Stimulated activated CD4-positive, alpha-beta T cell treated with anti-CD3 and anti-CD28 coated beads, Interleukin-2, amount 100 ng/mL, for 48 hours (primary cell): ENCODE measurements at places on chromosomes 1 and 21.
A peak's percentile ranks its signal among the peaks of the same experiment; 100 is the strongest.

GRCh38 chr1:69752831-69753230, 185.1 kb downstream of the LRRC7 start:
- DNase-seq, result no peak

DNA sequence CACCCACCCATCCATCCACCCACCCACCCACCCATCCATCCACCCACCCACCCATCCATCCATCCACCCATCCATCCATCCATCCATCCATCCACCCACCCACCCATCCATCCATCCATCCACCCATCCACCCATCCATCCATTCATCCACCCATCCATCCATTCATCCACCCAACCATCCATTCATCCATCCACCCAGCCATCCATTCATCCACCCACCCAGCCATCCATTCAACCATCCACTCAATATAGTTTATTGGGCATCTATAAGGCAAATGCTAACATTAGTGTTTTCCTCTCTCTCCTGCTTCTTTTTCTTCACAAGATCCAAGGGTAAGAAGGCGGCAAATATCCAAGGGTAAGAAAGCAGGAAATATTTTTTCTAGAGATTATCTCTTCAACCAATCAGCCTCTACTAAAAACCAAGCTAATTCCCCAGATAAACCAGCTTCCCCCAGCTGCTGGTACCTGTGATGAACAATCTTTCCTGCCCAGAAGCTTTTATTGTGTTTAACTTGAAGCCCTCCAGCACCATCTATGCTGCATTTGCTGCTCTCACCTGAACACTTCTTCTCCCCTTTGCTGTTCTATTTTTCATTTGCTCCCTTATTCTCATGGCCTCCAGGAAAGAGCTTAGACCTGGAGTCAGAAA, 22.6 kb upstream of the ATP2B4 start:
- DNase-seq, result no peak

GRCh38 chr1:184649451-184649888, 105.2 kb downstream of the EDEM3 start:
- DNase-seq, result no peak

- DNase-seq, result no peak
Observed at GRCh38 chr1:4775506-4775905, 121.1 kb downstream of the AJAP1 start.

- no peak for DNase-seq
Observed at GRCh38 chr1:79322511-79323027, 316.0 kb upstream of the ADGRL4 start.

DNA sequence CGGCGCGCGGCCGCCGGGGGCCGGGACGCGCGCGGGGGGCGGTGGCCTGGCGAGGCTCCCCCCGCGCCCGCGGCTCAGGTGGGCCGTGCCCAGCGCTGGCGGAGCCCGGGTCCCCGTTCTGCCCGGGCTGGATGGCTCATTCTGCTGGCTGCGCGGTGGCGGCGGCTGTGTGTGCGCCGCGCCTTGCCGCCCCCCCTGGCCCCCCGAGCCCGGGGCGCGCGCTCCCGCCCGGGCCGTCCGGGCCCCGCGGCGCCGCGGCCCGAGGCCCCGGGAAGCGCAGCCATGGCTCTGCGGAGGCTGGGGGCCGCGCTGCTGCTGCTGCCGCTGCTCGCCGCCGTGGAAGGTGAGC, at the start of gene EPHB2:
Gene EPHB2 (plus strand): TSS at position 139 of the 349 bp plus-strand sequence. CDS start 144 bp downstream, at position 283.
- DNase-seq, result no peak

DNA sequence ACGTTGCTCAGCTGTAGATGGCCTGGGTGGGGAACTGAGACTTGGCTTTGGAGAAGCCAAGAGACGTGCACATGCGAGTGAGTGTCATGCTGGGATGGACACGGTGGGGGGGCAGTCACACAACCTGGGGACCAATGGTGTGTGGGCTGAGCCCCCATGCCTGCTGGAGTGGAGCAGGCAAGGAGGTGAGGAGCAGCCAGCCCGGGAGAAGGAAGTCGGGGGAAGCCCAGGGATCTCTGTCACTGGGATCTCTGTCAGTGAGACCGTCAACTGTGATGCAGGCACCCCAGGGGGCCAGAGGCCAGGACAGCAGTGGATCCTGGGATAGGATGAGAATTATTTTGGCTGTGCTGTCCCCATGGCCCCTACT, 11.0 kb upstream of the ZNF669 start:
- no peak for DNase-seq

DNA sequence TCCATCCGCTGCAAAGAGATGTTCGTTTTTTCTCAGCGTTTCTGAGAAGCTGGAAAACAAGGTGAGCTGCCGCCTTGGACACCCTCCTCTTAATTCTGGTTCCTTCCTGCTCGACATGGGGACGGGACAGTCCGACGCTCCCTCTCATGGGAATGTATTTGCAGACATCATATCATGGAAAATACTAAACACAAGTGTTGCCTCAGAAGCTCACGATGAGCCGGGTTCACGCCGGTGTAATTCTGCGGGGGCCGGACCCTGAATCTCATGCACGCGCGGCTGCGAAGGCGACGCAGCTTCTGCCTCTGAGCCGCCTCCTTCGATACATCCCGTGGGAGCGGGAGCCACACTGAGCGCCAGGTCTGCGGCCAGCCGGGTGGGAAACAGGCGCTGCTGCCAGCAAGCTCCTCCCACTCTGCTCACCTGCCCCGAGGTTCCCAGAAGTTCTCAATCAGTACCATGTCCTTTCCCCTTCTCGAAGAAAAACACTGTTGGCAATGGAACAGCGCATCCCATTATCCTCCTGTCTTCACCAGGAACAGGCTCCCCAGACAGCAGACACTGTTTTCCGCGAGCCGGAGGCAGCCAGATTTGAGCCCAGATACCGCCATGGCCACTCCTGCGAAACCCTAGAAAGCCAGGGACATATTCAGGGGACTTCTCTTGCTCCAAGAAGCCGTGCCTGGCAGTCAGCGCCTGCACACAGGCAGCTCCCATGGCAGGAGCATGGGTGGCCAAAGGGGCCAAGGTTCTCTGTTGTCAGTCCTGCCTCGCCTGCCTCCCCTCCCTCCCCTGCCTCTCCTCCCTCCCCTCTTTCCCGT, 98.0 kb downstream of the WDR4 start:
- no peak for DNase-seq

DNA sequence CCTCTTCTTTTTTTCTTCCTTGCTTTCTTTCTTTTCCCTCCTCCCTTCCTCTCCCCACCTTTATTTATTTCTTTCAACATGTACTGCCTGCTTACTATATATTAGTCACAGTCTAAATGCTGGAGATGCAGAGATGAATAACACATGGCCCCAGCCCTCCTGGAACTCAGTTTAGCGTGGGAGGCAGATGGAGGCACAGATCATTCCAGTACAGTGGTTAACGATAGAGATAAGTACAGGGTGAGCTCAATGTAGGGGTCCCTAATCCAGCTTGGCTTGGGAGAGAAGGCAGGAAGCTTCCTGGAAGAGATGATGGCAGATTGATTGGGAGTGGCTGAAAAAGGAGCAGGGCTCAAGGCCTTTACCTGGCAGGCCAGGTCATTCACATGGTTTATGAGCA, 55.6 kb upstream of the PPP2R5A start:
- DNase-seq, result no peak

GRCh38 chr1:221612047-221612777, 129.7 kb downstream of the DUSP10 start:
- DNase-seq, result no peak

DNA sequence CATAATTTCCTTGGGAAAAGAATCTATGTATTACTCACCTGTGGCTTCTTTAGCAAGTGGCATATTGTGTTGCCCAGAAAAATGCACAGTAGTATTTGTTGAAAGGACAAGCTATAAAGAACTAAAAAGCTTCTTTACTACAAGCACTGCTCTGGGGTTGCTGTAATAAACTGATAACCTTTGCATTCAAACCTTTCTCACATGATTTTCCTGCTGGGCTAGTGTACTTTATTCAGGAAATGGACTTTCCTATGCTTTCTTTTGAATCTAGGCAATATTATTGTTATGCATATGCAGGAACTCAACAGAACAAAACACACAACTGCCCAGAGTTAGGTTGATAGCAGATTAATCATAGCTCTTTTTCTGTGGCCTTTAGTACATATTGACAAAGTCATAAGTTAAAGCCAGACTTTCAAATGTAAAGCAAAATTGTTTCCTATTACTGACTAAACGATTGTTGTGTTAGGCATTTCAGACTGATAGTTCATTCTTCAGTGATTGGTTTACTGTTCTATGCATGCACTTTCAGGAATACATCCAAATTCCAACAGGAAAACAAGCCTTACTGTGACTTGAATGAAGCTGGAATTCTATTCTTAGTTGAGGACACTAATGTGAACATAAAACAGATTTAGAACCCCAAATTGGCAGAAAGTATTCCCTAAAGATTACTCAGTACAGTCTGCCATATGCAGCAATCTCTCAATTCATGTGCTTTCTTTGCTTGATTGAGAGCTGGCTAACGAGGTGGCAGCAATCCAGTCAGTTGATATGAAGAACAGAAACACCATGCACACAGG, 564.3 kb upstream of the NEGR1 start:
- DNase-seq, result no peak

DNA sequence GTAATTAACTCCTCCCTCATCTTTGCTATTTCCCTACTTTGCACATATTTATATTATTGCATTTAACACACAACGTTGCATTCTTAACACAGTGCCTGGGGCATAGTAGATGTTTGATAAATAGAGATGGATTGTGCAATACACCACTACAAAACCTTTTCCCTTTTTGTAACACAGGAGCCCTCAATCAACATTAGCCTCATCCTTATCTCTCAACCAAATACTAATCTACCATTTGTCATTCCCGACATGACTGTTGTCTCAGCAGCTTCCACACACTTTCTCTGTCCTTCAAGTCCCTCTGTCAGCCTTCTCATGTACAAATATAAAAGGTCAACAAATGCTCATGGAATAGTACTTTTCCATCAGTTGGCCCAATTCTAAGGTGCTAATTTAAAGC, 78.9 kb upstream of the KCNK2 start:
- DNase-seq, result no peak

DNA sequence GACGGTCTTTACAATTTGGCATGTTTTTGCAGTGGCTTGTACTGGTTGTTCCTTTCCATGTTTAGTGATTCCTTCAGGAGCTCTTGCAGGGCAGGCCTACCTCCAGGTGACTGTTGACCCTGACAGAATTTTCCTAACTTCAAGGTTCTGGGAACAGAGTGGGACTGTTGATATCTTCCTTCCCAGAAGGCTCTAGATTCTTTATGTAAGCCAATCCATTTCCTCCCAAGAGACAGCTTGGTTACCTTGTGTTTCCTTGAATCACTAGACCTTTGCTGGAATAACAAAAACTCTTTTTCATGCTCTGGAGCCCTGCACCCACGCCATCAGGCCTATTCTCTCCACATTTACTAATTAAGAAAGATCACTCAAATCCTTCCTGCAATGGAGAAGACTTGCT, 67.0 kb downstream of the C21orf91 start:
- no peak for DNase-seq

DNA sequence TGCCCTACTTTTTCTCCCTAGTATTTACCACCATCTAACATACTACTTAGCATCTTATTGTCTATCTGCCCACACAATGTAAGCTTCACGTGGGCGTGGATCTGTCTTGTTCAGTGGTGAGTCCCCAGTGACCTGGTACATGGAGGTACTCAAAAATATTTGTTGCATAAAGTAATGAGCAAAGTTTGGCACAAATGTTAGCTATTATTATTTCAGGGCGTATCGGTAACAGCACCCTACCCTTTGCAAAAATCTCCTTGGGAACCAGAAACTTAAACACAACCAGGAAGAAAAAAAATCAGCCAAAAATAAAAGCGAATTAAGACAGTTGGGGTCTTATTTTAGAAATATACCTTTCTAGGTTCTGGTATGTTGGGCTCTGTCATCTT, 454 bp upstream of the NENF start:
- no peak for DNase-seq

DNA sequence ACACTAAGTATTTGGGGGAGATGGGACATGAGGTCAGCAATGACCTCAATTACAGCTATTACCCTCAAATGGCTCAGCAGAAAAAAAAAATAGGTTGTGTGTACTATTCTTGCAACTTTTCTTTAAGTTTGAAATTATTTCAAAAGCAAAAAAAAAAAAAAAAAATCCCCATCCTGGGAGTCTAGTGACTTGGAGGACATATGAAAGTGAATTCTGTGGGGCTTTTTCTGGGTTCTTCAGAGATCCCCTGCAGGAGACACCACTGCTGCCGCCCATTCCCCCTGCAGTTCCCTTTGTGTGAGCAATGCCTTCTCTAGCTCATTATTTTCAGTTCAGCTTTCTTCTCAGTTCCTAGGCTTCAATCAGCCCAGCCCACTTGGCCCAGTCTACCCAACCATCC, 16.7 kb downstream of the HSD11B1 start:
- no peak for DNase-seq

DNA sequence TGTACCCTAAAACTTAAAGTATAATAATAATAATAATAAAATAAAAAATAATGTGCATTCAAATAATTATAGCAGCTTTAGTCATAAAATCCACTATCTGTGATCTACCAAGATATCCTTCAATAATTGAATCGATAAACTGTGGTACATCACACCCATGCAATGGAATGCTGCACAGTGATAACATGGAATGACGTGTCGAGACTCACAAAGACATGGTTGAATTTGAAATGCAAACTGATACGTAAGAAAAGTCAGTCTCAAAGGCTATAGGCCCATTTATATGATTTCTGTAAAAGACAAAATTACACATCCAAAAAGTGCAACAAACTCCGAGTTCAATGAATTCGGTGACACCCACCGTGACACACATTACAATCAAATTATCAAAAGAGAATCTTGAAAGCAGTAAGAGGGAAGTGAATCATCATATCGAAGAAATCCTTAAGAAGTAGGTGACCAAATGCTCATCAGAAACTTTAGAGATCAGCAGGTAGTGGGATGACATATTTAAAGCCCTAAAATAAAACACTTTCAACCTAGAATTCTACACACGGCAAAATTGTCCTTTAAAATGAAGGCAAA, 5.2 kb upstream of the SPRR2E start:
- DNase-seq, result no peak

GRCh38 chr21:42081138-42081537, 10.0 kb downstream of the UMODL1 start:
- no peak for DNase-seq

DNA sequence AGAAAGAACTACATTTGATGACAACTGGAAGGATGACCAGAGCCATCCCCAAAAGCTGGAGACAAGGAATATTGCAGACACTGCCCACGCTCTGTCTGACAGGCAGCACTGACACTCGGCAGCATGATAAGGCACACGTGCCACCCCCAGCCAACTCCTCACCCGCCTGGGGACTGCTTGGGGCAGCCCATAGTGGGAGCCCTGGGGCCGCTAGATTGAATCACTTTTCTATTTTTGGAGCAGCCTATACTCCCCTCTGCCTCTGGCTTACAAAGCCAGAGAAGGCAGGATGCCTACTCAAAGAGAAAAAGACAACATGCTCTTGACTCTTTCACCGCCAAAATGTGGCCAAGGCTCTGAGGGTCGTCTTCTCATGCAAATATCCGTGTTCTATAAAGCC, 1.3 kb downstream of the SMG5 start:
- DNase-seq, result peak; percentile 52

GRCh38 chr1:209880031-209880430, 52.3 kb downstream of the UTP25 start:
- no peak for DNase-seq
